Urinary bladder (tissue), 4 donors: ENCODE measurements at places on chromosomes 13 and 19. TPM values are rescaled to one million over a fixed set of nuclear protein-coding genes. Genes with fewer than 3 reads are reported as not detected.

- DNase-seq = no peak
Measured at GRCh38 chr13:37640499-37640898, 41.9 kb upstream of the POSTN start.

The DIS3 gene
- 42.6 TPM for total RNA-seq

DNA sequence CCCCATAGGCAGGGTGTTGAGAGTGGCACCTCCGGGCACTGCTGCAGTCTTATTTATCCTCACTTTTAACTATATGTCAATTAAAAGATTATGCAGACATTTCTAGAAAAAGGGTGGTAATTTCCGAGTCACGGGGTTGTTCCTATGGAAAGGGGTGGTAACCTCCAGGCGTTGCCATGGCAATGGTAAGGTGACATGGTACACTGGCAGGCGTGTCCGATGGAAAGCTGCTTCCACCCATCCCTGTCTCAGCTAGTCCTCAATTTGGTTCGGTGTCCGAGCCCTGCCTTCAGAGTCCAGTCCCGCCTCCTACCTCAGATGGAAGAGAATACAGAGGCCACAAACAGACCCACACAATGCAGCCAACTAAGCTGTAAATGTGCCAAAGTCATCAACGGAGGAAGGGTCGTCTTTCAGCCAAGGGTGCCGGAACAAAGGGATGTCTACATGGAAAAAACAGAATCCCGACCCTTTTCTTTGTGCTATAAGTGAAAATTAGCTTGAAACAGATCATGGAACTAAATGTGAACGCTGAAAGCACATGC, 72.6 kb upstream of the C13orf46 start:
- DNase-seq = no peak

DNA sequence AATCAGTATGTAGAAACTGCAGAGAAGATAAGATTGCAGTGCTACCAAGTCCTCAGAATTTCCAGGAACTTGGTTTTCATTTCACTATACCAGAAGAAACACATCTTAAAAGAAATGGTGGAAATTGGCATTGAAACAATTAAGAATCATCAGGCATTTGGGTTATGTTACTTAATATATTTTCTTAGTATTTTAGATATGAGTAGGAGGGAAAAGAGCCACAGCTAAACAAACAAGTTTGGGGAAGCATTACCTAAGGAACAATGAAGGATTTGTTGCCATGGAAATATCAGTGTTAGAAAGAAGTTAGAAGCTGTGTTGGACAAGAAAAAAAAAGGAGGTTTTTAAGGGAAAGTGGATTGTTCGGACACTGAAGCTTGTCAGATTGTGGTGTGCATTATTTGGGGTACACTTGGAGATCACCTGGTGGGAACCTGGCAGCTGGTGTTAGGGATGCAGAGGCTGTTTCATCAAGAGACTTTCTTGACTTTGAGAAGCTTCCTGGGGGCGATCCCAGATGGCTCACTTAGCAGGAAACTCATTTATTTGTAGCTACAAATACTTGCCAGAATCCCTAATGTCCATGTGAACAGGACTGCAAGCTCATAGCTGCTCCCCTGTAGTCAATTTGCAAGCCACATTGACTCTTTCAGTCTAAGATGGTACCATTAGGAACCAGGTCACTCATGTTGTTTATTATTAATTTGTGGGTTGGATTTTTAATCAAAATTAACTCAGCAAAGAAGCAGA, 246.7 kb downstream of the RFC3 start:
- no peak for DNase-seq

GRCh38 chr13:101869553-101869952, 417.1 kb downstream of the ITGBL1 start:
- no peak for DNase-seq

The SYNE4 gene
- 0.58 TPM for total RNA-seq

- no peak for DNase-seq
Measured at GRCh38 chr19:48713041-48713863, 6.3 kb downstream of the MAMSTR start.

The MAP4K1 gene
- total RNA-seq = 2.2 TPM

The COL5A3 gene
- 19.6 TPM for total RNA-seq

GRCh38 chr19:55302318-55302703, 18.5 kb downstream of the BRSK1 start:
- DNase-seq = no peak

The ZNF554 gene
- 6.0 TPM for total RNA-seq

DNA sequence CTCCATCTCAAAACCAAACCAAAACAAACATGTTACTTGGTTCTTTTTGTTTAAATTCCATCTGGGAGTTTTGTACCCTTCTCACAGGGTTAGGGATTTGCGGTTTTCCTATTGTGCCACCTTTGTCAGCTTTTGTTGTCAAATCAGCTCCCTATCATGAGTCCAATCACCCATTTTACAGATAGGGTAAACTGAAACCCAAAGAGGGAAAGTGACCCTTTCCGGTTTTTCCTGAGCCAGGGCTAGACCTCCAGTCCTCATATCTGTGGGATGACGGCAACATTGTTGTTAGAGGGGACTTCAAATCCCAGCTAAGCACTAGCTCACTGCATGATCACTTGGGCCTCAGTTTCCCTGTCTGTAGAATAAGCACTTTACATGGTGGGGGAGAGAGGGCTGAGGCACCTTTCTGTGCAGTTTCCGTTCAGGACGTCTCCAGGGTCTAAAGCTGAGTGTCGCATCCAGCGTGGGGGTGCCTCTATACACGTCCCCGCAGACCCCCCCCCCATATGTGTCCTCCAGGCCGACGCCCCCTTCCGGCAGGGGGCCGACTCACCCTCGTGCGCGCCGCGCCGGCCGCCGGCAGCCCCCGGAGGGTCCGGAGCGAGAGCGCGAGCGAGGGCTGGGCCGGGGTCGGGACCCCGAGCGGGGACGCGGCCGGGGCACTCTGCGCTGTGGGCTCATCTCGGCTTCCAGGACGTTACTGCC, 3.9 kb downstream of the CCDC194 start:
- DNase-seq = no peak

- DNase-seq = no peak
Measured at GRCh38 chr13:39106216-39107005, 68.2 kb downstream of the NHLRC3 start.

The FBN3 gene
- 2.3 TPM for total RNA-seq

DNA sequence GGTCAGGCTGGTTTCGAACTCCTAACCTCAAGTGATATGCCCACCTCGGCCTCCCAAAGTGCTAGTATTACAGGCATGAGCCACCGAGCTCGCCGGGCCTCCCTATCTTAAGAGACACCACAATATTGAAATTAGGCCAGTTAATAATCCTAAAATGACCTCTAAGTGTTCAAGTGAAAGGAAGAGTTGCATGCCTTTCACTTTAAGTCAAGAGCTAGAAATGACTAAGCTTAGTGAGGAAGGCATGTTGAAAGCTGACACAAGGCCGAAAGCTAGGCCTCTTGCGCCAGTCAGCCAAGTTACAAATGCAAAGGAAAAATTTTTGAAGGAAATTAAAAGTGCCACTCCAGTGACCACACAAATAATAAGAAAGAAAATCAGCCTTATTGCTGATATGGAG, 144.5 kb upstream of the FNDC3A start:
- no peak for DNase-seq

The ZNF880 gene
- total RNA-seq = 50.1 TPM
